Liver (tissue), 10 donors: ENCODE measurements at places on chromosomes 1 and 21. TPM values are rescaled to one million over a fixed set of nuclear protein-coding genes. Genes with fewer than 3 reads are reported as not detected.

Gene ANKRD65
- 0.31 TPM for polyA plus RNA-seq

Gene FCRL4
- polyA plus RNA-seq = not detected

Gene S1PR1
- polyA plus RNA-seq = 7.8 TPM

Gene OR2L13
- not detected for polyA plus RNA-seq

Gene FAM177B
- polyA plus RNA-seq = 0.09 TPM

Gene UTS2
- not detected for polyA plus RNA-seq

Gene ATP1B1
- polyA plus RNA-seq = 39.1 TPM

Gene KRTAP19-3
- not detected for polyA plus RNA-seq

Gene VCAM1
- polyA plus RNA-seq = 16.8 TPM

Gene KDF1
- polyA plus RNA-seq = 4.6 TPM

Gene CLCA4
- 0.03 TPM for polyA plus RNA-seq

Gene LRRIQ3
- polyA plus RNA-seq = 0.69 TPM

Gene C1orf56
- 4.3 TPM for polyA plus RNA-seq

Gene LCK
- polyA plus RNA-seq = 1.3 TPM

Gene TBX19
- polyA plus RNA-seq = 0.20 TPM

Gene TNFRSF9
- polyA plus RNA-seq = 0.02 TPM

Gene LRRC71
- 0.10 TPM for polyA plus RNA-seq

Gene HTR6
- not detected for polyA plus RNA-seq

Gene GBP7
- polyA plus RNA-seq = 7.6 TPM

Gene TFF2
- polyA plus RNA-seq = not detected

Gene AGT
- 5,119 TPM for polyA plus RNA-seq

Gene UBXN11
- 5.7 TPM for polyA plus RNA-seq

Gene STYXL2
- polyA plus RNA-seq = not detected

Gene SPRR2A
- not detected for polyA plus RNA-seq

Gene GJA8
- polyA plus RNA-seq = not detected

Gene MEX3A
- polyA plus RNA-seq = 0.52 TPM

Gene CYP2J2
- 47.8 TPM for polyA plus RNA-seq

Gene CA6
- not detected for polyA plus RNA-seq

Gene MUTYH
- polyA plus RNA-seq = 5.2 TPM

Gene EXO1
- polyA plus RNA-seq = 0.44 TPM

Gene MDM4
- 10.0 TPM for polyA plus RNA-seq

Gene LYSMD1
- polyA plus RNA-seq = 5.3 TPM

Gene FCGR2B
- polyA plus RNA-seq = 39.5 TPM

Gene GSTM5
- polyA plus RNA-seq = 2.8 TPM

Gene STUM
- 0.03 TPM for polyA plus RNA-seq

Gene FCGR3A
- polyA plus RNA-seq = 60.7 TPM

Gene CENPL
- 0.87 TPM for polyA plus RNA-seq

Gene PGM1
- 123 TPM for polyA plus RNA-seq

Gene ADGRL4
- 4.7 TPM for polyA plus RNA-seq

Gene COL6A2
- polyA plus RNA-seq = 80.8 TPM

Gene INTS11
- 26.3 TPM for polyA plus RNA-seq

Gene LCE2A
- polyA plus RNA-seq = not detected

Gene KIF21B
- 0.42 TPM for polyA plus RNA-seq

Gene S100B
- 1.4 TPM for polyA plus RNA-seq
